ENCODE measurements at places on chromosomes 11 and 22. TPM values are rescaled to one million over a fixed set of nuclear protein-coding genes. Genes with fewer than 3 reads are reported as not detected.

GRCh38 chr11:61922539-61922938 is 5.2 kb upstream of the RAB3IL1 start:
- no peak for DNase-seq

GRCh38 chr11:1566381-1567051 is 5.6 kb downstream of the DUSP8 start:
- DNase-seq = no peak

GRCh38 chr22:18933914-18934313 is 2.2 kb downstream of the PRODH start:
- no peak for DNase-seq

DNA sequence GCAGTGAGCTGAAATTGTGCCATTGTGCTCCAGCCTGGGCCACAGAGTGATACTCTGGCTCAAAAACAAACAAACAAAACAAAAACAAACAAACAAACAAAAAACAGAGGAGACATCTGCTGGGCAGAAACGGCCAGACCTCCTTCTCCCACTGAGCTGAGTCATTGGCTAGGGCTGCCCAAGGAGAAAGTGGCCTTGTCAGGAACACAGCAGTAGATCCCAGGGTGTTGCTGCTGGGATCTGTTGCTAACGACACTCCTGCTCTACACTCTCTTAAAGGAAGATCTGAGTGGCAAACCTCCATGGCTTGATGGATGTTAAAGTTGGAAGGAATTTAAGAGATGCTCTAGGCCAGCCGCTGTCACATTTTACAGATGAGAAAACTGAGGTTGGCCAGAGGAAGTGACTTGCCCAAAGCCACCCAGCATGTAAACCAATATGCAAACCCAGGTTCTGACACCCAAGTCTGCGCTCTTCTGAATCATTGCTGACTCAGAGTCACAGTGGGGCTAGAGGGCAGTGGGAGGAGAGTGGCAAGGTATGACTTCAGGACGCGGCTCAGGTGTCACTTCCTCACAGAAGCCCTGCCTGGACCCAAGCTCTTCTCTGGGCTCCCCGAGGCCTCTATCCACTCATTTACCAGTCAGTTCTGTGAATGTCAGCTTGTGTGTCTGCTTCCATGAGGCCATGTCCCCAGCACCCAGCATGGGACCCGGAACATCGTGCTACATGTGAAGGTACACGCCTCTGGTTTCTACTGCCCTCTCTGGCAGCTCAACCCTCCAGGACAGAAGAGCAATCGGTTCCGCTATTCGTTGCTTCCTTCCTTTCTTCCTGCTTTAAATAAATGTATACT is 11.3 kb upstream of the GDPD5 start:
- no peak for DNase-seq

GRCh38 chr11:47396049-47396320 is 12.4 kb upstream of the SLC39A13 start:
- no peak for DNase-seq

DNA sequence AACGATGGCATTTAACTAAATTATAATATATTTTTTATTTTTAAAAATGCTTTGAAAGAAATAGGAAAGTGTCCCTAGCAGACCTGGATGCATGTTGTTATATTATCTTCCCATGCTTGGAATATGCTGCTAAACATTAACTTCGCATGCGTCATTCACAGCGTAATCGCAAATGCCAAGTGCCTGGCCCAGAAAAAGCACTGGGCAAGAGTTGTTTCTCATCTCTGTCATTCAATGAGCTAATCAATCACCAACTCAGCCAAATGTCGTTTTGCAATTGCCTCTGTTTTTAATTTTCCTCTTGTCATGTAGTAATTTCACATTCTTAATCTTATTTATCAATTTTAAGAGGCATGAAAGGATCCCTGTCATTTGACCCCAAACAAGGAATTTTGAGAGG is 1421.9 kb downstream of the BRD1 start:
- no peak for DNase-seq

- no peak for DNase-seq
Measured at GRCh38 chr22:42632096-42632495, 8.3 kb downstream of the ATP5MGL start.

DNA sequence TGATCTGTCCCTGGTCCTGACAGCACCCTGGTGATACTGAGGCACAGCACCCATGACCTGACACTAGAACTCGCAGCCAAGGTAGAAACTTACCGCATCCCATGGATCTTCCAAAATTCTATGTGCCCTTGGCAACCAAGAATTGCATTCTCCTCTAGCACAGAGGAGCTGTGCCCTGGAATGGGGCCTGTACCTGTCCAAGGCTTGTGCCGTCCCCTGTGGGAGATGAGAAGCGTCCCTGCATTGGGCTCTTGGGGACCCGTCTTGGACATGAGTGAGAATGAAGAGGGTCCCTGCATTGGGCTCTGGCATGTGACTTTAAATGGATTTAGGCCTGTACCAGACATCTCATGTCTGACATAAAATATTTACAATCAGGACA is 67.1 kb downstream of the GGTLC2 start:
- DNase-seq = no peak

GRCh38 chr11:47863189-47863897 is 15.2 kb upstream of the NUP160 start:
- peak; percentile 70 for DNase-seq

- DNase-seq = no peak
Measured at GRCh38 chr22:46087336-46087690, 63.0 kb upstream of the PPARA start.

DNA sequence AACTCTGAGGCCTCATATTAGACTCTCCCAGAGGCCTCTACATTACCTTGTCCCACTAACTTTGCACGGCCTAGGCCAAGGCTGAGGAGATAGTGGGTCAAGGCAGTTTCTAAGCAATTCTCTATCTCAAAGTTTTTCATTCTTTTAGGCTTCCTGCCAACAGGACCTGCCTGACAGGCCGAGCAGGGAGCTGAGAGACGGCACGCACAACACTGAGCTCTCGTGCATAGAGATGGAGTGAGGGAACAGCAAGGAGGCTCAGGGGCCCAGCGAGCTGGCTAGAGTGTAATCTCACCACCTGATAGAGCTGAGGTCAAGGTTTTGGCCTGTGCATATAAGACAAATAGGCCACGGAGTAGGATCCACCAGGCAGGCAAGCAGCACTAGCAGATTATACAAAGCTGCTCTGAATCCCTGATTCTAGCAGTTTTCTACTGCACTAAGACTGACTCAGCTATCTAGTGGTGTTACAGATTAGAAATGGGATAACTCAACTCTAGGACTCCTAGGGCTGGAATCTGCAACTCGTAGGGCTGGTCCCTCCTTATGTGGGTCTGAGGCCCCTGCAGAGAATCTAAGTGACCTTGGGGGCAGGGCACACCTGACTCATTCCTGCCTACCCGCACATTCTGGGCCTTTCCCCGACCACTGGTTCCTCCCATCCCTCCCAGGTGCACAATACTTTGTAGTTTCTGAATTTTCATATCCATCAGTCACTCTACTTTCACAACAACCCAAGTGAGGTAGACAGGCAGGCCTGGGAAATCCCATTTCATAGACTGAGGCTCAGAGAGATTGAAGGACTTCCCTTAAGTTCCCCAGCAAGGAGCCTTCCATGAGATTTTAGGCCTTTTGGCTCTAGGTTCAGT is 1.7 kb downstream of the CYB5R2 start:
- DNase-seq = no peak

DNA sequence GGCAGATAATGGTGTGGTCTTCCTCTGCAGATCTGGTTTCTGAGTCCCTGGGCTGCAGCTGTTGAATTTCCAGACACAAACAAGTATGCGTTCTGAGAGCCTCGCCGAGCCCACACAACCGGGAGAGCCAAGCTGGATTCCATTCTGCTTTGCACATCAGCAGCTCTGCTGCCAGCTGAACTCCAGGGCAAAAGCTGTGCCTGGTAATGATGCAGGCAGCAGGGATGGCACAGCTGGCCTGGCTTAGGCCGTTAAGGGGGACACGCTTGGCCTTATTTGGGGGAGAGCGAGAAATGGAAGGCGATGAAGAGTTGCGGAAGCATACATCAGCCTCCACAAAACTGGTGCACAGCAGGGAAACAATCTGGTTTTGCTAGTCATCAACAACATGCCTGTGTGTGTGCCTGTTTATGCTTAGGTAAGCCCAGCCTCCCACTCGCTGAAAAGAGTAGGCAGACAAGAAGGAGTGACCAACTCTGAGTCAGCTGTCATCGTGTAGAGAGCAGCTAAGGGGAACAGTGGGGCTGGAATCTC is 25.1 kb downstream of the ADAMTS8 start:
- DNase-seq = no peak

DNA sequence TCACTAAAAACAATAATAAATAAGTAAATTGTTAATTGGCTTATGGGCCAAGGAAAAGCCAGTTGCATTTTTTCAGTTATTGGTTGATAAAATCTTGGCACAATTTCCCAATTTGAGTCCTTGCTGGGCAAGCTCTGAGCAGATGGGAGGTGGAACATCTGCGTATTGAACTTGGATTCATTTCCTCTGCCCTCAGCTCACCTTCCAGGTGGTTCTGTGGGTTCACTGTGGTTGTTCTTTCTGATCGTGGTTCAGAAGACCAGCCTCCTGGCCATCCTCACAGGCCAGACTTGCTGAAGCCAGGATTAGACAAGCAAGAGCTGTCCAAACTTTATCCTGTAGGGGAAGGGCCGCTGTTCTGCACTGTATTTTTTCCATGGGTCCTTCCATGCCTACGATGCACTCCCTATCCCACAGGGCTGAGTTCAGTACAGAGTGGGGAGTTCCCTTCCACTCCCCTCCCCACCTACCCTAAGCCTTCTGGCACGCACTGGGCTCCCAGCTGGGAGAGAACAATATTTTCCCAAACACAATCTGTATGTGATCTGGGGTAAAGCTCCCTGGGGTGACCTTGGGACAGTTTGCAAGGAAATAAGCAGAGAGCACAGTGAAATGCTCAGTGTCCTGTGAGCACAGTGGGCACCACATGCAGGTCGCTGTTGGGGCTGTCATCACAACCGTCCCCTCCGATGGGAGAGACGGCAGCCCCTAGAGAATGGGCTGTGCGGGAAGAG is 43.5 kb upstream of the TP53I11 start:
- DNase-seq = no peak

Gene OR52W1
- total RNA-seq = not detected

Gene SVIP
- total RNA-seq = 73.8 TPM

Gene TRIM49
- total RNA-seq = not detected

Gene NEFH
- total RNA-seq = 0.61 TPM

Gene PHOX2A
- total RNA-seq = not detected

Gene SYTL2
- total RNA-seq = 35.7 TPM

Gene THY1
- not detected for total RNA-seq

Gene NAV2
- total RNA-seq = 6.2 TPM

Gene AIFM3
- 1.0 TPM for total RNA-seq

All from CD4-positive, alpha-beta memory T cell (primary cell).